ENCODE measurements at places on chromosomes 4 and X. TPM values are rescaled to one million over a fixed set of nuclear protein-coding genes. Genes with fewer than 3 reads are reported as not detected.

- no peaks in the 10 kb centered on the region for H3K4me1 ChIP-seq
- no peak for DNase-seq
- H3K4me3 ChIP-seq: no peak overlapping the region
- no peaks in the 10 kb centered on the region for H3K27me3 ChIP-seq
- H3K27ac ChIP-seq: no peak overlapping the region
- no peaks in the 10 kb centered on the region for H3K36me3 ChIP-seq
Observed at GRCh38 chrX:101745046-101745445, 85.4 kb upstream of the ARMCX2 start.

- H3K27ac ChIP-seq: no peak overlapping the region
- no peaks in the 10 kb centered on the region for H3K36me3 ChIP-seq
- H3K4me1 ChIP-seq: peaks cover 8% of the 10 kb centered on the region
- H3K27me3 ChIP-seq: no peaks in the 10 kb centered on the region
- H3K4me3 ChIP-seq: no peak overlapping the region
Observed at GRCh38 chr4:112036886-112037285, 108.4 kb upstream of the FAM241A start.

DNA sequence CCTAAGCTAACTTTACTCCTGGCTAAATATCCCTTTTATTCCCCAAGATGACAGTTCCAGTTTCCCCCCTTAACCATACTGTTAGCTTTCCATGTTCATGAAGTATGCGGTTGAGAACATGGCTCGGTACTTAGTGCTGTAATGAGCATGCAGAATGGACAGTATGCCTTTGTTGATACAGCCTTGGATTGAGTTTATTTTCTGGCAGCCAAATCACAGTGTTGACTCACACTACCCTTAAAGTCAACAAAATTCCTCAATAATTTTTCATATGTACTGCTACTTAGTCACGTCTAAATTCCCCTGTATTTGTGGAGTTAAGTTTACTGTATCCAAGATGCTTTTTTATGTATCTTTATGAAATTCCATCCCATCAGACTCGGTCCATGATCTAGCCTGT lies 1.4 kb upstream of the VEGFC start:
- peaks cover 5% of the 10 kb centered on the region for H3K27me3 ChIP-seq
- no peak overlapping the region for H3K27ac ChIP-seq
- H3K36me3 ChIP-seq: no peaks in the 10 kb centered on the region
- no peak overlapping the region for H3K4me3 ChIP-seq
- DNase-seq: no peak

- no peaks in the 10 kb centered on the region for H3K27me3 ChIP-seq
- no peaks in the 10 kb centered on the region for H3K36me3 ChIP-seq
- H3K4me1 ChIP-seq: no peaks in the 10 kb centered on the region
- H3K4me3 ChIP-seq: no peak overlapping the region
- no peak for DNase-seq
Observed at GRCh38 chr4:120056246-120056645, 10.4 kb downstream of the MAD2L1 start.

DNA sequence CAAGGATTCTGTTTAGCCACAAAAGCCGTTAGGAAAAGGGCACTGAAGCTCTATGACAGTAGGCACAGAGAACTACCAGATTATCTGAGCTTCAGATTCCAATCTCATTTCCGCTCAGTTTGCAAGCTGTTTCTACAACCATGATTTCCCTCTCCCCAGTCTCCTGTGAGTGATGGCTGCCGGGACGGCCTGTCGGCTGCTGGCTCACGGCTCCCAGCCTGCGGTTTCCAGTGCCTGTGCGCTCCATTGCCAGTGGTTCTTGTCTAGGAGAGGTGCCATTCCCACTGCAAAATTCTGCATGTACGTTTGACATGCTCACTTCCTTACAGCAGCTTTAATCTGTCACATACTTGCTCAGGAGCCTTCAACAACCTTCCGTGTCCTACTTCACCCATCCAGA lies 429.1 kb upstream of the FRG1 start:
- DNase-seq: no peak
- H3K4me3 ChIP-seq: no peak overlapping the region
- no peaks in the 10 kb centered on the region for H3K27me3 ChIP-seq
- H3K4me1 ChIP-seq: peaks cover 1% of the 10 kb centered on the region

GRCh38 chr4:7894677-7895181 lies 44.9 kb downstream of the AFAP1 start:
- peaks cover 16% of the 10 kb centered on the region for H3K36me3 ChIP-seq
- peaks cover 66% of the 10 kb centered on the region for H3K27me3 ChIP-seq
- peak; percentile 93 for DNase-seq
- peak overlapping the region; percentile 71 for H3K4me3 ChIP-seq
- H3K27ac ChIP-seq: peak overlapping the region; percentile 99
- H3K4me1 ChIP-seq: peaks cover 80% of the 10 kb centered on the region

GRCh38 chr4:86818211-86818610 lies 31.0 kb downstream of the SLC10A6 start:
- no peak for DNase-seq

DNA sequence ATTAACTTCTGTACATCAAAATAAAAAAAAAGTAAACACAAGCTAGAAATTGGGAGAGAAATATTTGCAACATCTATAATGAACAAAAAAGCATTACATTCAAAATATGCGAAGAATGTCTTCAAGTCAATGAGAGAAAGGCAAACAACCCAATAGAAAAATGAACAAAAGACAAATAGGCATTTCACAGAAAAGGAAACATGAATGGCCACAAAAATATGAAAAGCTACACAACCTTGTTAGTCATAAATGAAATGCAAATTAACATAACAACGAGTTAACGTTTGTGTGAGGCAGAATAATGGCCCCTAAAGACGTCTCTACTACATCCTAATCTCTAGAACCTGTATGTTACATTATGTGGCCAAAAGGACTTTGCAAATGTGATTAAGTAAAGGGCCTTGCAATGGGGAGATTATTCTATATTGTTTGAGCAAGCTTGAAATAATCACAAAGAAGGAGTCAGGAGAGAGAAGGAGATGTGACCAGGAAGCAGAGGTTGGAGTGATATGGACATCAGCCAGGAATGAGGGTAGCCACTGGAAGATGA lies 86.8 kb downstream of the WDFY3 start:
- H3K4me3 ChIP-seq: no peak overlapping the region
- H3K27me3 ChIP-seq: peaks cover 5% of the 10 kb centered on the region
- DNase-seq: no peak
- peaks cover 21% of the 10 kb centered on the region for H3K4me1 ChIP-seq

DNA sequence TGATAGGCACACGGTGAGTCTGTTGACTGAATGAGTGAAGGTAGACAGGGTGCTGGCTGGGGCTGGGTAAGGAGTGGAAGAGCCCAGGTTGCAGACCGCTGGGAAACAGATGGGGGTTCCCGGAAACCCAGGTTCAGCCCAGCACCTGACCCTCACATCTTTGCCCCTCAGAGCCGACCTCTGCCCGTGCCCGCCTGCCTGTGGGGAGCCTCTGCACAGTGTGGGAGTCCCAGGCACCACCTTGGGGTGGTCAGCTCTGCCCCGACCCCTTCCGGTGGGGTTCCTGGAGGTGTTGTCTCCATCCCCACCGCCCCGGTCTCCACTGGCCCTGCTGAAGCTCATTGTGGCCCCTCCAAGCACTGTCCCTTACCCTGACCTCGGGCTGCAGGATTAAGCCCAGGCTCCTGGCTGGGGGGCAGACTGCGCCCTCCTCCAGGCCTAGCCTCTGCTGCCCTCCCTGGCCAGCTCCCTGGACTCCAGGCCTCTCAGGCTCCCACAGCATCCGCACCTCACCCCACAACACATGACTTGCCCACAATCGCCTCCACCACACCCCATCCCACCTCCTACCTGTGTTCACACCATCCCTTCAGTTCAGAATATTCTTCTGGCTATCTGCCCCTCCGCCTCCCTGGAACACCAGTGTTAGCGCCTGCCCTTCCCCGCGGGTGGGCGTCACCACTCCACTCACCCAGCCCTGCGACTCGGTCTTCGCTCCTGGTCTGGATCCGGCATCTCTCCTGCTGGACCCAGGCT lies 21.4 kb downstream of the HMX1 start:
- no peak overlapping the region for H3K4me3 ChIP-seq
- no peak overlapping the region for H3K27ac ChIP-seq
- peak; percentile 14 for DNase-seq
- H3K36me3 ChIP-seq: peaks cover 5% of the 10 kb centered on the region

GRCh38 chr4:104641418-104641817 lies 146.7 kb upstream of the CXXC4 start:
- H3K27me3 ChIP-seq: no peaks in the 10 kb centered on the region
- no peak overlapping the region for H3K4me3 ChIP-seq
- no peaks in the 10 kb centered on the region for H3K36me3 ChIP-seq
- H3K27ac ChIP-seq: peak overlapping the region; percentile 36

DNA sequence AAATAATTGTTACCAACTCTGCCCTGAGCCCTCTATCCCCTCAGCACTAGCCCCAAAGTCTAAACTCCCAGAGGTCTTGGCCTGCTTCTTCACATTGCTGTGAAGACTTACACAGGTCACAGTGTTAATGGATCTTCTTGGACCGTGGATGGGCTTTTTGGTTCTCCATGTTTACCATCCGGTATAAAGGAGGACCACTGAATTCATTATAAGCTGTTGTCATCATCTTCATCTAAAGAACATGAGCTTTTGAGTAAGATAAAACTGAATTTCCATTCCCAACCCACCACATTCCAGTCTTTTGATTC lies 8.5 kb downstream of the NUDT11 start:
- H3K27ac ChIP-seq: no peak overlapping the region
- H3K4me3 ChIP-seq: no peak overlapping the region
- no peaks in the 10 kb centered on the region for H3K4me1 ChIP-seq
- DNase-seq: no peak
- H3K27me3 ChIP-seq: no peaks in the 10 kb centered on the region

DNA sequence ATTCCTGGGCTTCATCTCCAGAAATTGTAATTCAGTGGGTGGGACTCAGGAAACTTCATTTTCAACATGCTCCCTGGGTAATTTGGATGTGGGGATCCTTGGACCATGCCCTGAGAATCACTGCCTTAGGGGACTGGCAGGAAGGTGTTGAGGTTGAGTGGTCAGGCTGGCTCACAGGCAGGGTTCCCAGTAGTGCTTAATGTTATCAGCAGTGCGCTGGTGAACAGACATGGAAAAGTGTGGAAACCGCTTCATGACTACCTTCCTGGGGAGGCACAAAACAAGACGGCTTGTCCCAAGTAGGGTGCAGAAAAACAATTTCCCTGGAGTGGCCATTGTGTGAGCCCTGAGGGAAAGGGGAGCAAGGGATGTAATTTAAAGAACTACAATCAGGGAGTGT lies 31.4 kb downstream of the SUPT20HL1 start:
- no peaks in the 10 kb centered on the region for H3K27me3 ChIP-seq
- no peak overlapping the region for H3K27ac ChIP-seq
- no peaks in the 10 kb centered on the region for H3K4me1 ChIP-seq
- H3K4me3 ChIP-seq: no peak overlapping the region
- no peaks in the 10 kb centered on the region for H3K36me3 ChIP-seq
- no peak for DNase-seq

- no peaks in the 10 kb centered on the region for H3K4me1 ChIP-seq
- no peak overlapping the region for H3K27ac ChIP-seq
- no peaks in the 10 kb centered on the region for H3K27me3 ChIP-seq
- DNase-seq: no peak
- H3K4me3 ChIP-seq: no peak overlapping the region
Observed at GRCh38 chr4:114015444-114015899, 36.0 kb upstream of the ARSJ start.

GRCh38 chr4:141757287-141757686 lies 120.9 kb downstream of the IL15 start:
- H3K27me3 ChIP-seq: peaks cover 6% of the 10 kb centered on the region
- H3K4me1 ChIP-seq: peaks cover 7% of the 10 kb centered on the region
- no peak for DNase-seq
- H3K4me3 ChIP-seq: no peak overlapping the region
- no peaks in the 10 kb centered on the region for H3K36me3 ChIP-seq
- H3K27ac ChIP-seq: no peak overlapping the region

DNA sequence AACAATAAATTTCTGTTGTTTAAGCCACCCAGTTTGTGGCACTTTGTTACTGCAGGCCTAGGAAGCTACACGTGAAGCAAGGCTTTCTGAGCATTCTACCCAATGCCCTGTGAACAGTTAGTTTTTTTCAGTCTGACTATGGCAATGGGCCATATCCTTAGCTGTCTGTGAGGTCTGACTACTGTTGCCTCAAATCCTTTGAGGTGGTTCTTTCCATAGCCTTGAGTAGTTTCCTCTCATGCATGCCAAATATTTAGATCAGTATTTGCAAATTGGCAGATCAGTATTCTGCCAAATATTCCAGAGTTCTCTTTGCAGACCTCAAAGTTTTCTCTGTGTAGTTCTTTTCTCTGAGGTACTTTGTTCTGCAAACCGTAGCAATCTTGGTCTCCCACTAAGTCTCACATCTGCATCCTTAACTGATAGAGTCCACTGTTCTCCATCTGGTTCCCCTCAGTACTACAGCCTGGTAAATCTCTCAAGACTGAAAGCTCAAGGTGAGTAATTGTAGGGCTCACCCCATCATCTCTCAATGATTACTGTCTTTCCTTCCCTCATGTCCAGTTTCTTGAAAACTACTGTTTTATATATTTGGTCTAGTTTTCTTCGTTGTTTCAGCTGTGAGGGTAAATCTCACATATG lies 984.9 kb upstream of the INTU start:
- H3K36me3 ChIP-seq: no peaks in the 10 kb centered on the region
- no peaks in the 10 kb centered on the region for H3K27me3 ChIP-seq

DNA sequence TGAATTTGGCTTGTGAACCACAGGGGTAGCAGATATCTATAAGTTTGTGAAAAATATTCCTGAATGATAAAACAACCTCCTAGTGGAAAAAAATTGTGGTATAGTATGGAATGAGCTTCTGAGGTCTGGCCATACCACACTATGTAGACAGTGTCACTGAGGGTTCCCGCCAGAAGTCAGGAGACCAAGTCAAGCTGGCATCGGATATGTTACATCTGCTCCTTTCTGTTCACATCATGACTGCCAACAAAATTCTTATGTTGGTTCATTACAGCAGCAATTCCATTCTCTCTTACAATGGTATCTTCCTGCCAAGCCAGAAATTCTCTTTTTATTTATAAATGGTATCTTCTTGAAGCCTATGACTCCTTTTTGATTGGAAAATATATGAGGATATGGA lies 273.0 kb downstream of the PPP3CA start:
- H3K4me3 ChIP-seq: no peak overlapping the region
- no peaks in the 10 kb centered on the region for H3K36me3 ChIP-seq
- DNase-seq: no peak
- H3K4me1 ChIP-seq: no peaks in the 10 kb centered on the region
- H3K27me3 ChIP-seq: no peaks in the 10 kb centered on the region
- no peak overlapping the region for H3K27ac ChIP-seq

GRCh38 chr4:100168521-100168920 lies 21.7 kb downstream of the DDIT4L start:
- no peak overlapping the region for H3K27ac ChIP-seq
- peaks cover 2% of the 10 kb centered on the region for H3K27me3 ChIP-seq
- H3K4me1 ChIP-seq: no peaks in the 10 kb centered on the region
- no peak for DNase-seq
- H3K4me3 ChIP-seq: no peak overlapping the region

- H3K4me1 ChIP-seq: peaks cover 8% of the 10 kb centered on the region
- DNase-seq: no peak
- H3K27ac ChIP-seq: no peak overlapping the region
- no peak overlapping the region for H3K4me3 ChIP-seq
- H3K36me3 ChIP-seq: no peaks in the 10 kb centered on the region
Observed at GRCh38 chrX:40468033-40468846, 112.5 kb upstream of the ATP6AP2 start.

The MGAT4D gene
- total RNA-seq: not detected

The SMARCA1 gene
- total RNA-seq: 55.7 TPM

The CFAP47 gene
- total RNA-seq: 0.17 TPM

The TNMD gene
- total RNA-seq: not detected

The PRICKLE3 gene
- 1.6 TPM for total RNA-seq

The MAGEA2 gene
- total RNA-seq: 2.7 TPM

The GAGE13 gene
- not detected for total RNA-seq

The LNX1 gene
- total RNA-seq: 0.10 TPM

The VSIG1 gene
- not detected for total RNA-seq

The F11 gene
- not detected for total RNA-seq

The RAB33B gene
- 5.0 TPM for total RNA-seq

The LINC00632 gene
- total RNA-seq: 89.8 TPM

The ING2 gene
- total RNA-seq: 4.8 TPM

The GIMD1 gene
- total RNA-seq: not detected
